ENCODE measurements at places on chromosomes 2 and 18.

DNA sequence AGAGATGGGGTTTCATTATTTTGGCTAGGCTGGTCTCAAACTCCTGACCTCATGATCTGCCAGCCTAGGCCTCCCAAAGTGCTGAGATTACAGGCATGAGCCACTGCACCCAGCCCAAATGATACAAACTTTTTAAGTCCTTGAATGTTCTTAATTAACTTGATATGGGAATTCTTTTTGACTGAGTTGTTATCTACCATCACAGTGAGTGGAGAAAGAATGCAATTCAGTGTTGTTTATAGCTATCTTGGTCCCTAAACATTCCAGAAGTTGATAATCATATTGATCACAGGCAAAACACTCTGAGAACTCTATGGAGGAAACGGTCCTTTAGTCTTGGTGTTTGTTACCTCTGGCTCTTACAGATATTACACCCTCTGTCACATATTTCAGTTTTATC, 1072.5 kb downstream of the SUCLG1 start:
- no peak for DNase-seq

DNA sequence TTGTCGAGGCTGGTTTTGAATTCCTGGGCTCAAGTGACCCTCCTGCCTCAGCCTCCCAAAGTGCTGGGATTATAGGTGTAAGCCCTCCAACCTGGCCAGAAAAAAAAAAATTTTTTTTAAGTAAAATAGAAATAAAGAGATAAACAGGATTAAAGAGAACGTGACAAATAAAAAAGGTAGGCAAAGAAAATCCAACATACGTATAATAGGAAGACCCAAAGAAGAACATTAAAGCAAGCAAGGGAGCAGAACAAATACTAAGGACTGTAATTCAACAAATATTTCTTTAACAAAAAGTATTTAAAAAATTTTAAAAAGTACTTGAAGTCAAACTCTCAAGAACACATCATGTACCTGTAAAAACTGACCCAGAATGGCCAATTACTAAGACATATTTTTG, 56.4 kb downstream of the PTPN2 start:
- no peak for DNase-seq

GRCh38 chr18:10690366-10690765, 164.5 kb downstream of the NAPG start:
- no peak for DNase-seq

DNA sequence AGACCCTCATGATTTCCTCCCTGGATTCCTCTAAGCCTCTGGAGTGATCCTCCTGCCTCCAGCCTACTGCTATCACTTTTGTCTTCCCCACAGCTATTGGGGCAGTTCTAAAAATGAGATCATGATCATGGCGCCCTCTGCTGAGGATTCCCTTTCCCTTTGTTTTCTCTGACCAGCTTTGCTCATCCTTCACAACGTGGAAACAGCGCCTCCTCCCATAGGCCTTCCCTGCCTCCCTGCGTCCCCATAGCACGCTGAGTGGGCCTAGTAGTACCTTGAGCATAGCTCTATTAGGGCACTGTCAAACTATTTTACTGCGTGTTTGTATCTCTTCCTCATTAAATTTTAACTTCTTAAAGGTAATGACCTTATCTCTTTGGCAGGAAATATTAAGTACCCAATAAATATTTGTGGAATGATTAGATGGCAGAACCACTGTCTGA, 207.0 kb upstream of the FANCL start:
- peak; percentile 96 for DNase-seq

- no peak for DNase-seq
Measured at GRCh38 chr2:101895039-101895438, 96.7 kb upstream of the IL1R2 start.

- no peak for DNase-seq
Measured at GRCh38 chr2:214695789-214696188, 113.7 kb downstream of the BARD1 start.

DNA sequence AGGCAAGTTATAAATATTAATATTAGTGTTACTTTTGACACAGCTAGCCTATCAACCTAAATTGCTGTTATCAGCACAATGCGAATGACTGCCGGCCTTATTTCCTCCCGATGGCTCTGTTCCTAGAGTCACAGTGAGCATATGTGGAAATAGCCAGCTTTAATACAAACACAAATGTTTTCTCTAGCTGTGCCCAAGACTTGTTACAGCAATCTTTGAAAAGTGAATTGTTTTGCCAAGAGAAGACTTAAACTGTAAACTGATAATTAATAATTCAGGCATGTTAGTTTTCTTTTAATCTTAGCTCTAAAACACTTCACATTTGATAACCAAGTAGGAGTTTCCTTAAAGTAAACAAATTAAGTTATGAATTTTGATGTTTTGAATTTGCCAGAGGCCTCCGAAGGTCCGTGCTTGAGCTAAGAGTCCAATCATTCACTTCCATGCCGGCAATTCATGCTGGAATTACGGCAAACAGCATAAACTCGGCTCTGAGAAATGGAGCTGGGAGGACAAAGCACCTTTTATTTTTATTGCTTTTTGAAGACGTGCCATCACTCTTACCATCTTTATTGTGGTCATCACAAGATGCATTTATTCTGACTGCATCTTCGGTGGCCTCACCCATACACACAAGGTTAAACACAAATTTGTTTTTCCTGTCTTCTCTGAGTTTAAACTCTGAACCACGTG, 184.5 kb upstream of the CWC22 start:
- no peak for DNase-seq

- no peak for DNase-seq
Measured at GRCh38 chr18:13235981-13236380, 17.4 kb downstream of the LDLRAD4 start.

DNA sequence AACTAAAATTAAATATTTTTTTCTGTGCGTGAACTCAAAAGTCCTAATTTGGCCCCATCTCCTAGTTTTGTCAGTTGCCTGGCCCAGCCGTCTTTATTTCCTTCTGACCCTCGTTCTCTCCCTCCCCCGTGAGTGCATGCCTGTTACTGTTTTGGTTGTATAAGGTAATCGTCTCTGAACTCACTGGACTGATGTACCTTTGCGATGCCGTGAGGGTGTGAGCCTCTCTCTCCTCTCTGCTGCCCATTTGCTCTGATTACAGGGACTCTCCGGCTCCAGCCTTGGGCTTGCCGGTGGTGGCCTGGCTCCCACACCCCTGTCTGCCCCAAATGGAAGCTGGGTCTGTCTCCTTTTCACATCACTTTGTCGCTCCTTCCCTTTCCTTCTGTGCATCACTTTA, 66.5 kb upstream of the RBM44 start:
- DNase-seq = no peak

DNA sequence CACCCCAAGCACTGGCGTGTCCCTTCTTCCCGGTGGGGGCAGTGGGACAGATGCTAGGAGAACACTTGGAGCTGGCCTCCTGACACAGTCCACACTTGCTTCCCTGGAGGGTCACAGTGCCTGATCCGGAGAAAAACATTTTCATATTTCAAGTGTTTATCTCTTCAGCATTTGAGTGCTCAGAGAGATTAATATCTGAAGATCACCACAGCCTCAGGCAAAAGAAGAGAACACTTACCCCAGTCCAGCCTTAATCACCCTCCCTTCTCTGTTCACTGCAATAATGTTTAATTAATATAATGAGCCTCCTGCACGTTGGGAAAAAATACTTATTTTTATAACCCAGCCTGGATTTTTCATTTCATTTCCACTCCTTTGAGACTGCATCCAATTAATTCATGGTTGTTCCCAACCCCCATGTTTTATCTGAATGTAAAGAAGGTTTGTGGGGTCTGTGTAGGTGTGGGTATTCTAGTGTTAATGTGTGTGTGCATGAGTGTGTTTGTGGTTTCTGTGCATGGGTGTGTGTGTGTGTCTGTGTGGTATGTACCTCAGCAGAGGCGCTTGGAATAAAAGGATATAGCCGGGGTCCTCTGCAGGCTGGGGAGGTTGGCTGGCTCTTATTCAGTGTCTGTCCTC, 72.1 kb downstream of the NRP2 start:
- no peak for DNase-seq

GRCh38 chr2:17101596-17101995, 416.6 kb downstream of the RAD51AP2 start:
- DNase-seq = no peak

DNA sequence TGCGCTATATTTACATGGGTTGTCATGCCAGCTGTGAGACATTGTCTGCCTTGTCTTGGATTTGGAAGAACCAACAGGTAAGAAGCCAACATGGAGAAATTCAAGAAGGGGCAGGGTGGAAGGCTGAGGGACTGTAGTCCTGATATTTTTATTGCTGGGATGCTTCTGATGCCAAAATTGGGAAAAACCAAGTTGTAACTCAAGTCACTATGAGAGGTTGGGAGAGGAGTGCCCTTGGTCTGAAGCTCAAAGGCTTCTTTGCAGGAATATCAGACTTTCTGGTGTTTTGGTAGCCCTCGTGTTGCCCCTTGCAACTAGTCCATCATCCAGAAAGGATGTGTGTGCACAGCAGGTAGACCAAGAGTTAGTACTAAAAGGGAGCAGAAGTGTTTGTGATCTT, 294.3 kb upstream of the EPAS1 start:
- DNase-seq = no peak

- no peak for DNase-seq
Measured at GRCh38 chr2:223054193-223054781, 2.3 kb downstream of the KCNE4 start.

GRCh38 chr2:176093145-176093897, 800 bp downstream of the HOXD13 start:
- DNase-seq = no peak

- DNase-seq = no peak
Measured at GRCh38 chr2:175309799-175310198, 128.3 kb upstream of the ATP5MC3 start.

GRCh38 chr2:113376253-113376912, 61.1 kb upstream of the ZNG1B start:
- no peak for DNase-seq

GRCh38 chr2:161995553-161996016, 78.4 kb downstream of the DPP4 start:
- no peak for DNase-seq

- no peak for DNase-seq
Measured at GRCh38 chr2:128473175-128474035, 154.7 kb upstream of the HS6ST1 start.

GRCh38 chr2:150125708-150126107, 361.8 kb downstream of the RND3 start:
- DNase-seq = no peak

- no peak for DNase-seq
Measured at GRCh38 chr2:105180491-105180972, 61.0 kb upstream of the GPR45 start.

DNA sequence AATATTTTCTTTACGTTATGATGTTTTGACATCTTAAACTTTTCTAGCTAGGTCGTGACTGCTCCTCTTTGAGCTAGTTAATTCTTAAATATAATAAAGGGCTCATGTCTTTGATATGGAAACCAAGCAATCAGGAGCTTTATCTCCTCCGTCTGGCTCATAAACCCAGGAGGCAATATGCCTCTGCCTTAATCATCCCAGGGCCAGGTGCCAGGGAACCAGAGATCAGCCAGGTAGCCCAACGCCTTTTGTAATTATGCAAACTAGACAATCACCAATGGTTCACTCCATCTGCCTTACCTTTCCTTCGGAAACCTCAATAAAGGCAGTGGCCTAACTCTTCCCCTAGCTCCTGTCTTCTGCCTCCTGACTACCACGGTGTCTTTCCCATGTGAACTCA, 213.7 kb downstream of the KCNJ3 start:
- DNase-seq = no peak

- DNase-seq = no peak
Measured at GRCh38 chr2:141906678-141907077, 224.1 kb downstream of the LRP1B start.

GRCh38 chr2:134919341-134920210, 954 bp downstream of the CCNT2 start:
- DNase-seq = peak; percentile 0

DNA sequence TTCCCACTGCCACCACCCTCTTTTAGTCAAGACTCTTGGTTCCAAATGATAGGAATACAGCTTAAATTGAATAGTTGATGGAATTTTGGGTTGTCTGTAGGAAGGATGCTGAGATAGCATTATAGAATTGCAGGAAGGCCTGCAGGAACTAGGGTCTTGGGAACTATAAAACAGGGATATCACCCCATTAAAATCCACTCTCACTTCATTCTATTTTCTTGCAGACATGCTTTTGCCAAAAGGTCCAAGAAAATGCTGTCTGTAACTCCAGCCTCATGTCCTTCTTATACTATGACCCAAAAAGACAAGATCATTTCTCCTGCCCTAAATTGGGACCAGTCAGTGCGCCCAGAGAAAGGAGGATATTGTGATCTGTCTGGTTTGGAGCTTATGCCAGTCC, 89.1 kb downstream of the COMMD1 start:
- no peak for DNase-seq

- no peak for DNase-seq
Measured at GRCh38 chr2:68388772-68389171, 23.7 kb downstream of the PLEK start.

- no peak for DNase-seq
Measured at GRCh38 chr18:78499586-78499985, 480.0 kb upstream of the SALL3 start.

- no peak for DNase-seq
Measured at GRCh38 chr2:1654696-1655374, 89.5 kb downstream of the PXDN start.

- DNase-seq = no peak
Measured at GRCh38 chr18:41655074-41655473, 300.0 kb upstream of the PIK3C3 start.

DNA sequence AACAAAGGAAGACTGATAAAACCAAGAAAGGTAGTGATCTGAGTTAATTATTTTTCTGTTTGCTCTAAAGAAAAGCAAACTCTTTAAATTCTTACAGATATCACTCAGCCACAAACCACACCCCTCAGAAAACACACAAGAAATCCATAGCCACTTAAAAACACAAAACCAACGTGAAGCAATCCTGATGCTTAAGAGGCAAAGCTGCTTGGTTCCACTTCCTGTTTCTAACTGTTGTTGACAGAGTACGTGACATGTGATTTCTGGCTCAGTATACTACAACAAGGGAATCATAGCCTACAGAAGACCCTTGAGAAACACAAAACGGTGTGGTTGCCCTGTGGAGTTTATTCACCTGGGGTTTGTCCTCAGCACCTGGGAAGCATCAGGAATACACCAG, 240.9 kb upstream of the APCDD1 start:
- DNase-seq = peak; percentile 20

GRCh38 chr18:24600076-24600654, 139.7 kb downstream of the HRH4 start:
- peak; percentile 37 for DNase-seq

DNA sequence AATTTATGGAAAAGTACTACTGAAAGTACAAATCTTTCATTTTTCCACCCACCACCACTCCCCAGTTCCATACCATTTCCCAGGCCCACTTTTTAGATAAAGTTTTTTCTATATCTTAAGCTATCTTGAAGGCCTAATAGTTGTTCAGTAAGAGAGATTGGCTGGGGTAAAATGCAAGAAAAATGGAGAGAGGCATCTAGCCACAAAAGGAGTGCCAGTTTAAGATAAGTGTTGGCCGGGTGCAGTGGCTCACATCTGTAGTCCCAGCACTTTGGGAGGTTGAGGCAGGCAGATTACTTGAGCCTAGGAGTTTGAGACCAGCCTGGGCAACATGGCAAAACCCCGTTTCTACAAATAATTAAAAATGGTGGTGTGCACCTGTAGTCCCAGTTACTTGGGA, 28.6 kb downstream of the NBEAL1 start:
- no peak for DNase-seq

- DNase-seq = no peak
Measured at GRCh38 chr2:240165661-240166060, 25.2 kb upstream of the OTOS start.

All from SHP77 treated with DMSO at 0.1 percent for 48 hours (cell line).